ENCODE measurements at places on chromosomes 7 and 10. TPM values are rescaled to one million over a fixed set of nuclear protein-coding genes. Genes with fewer than 3 reads are reported as not detected.

LEP gene
- total RNA-seq, result not detected

TYW1B gene
- total RNA-seq, result 4.4 TPM

ABI1 gene
- total RNA-seq, result 55.4 TPM

GRCh38 chr7:18760631-18761445 lies 265.3 kb downstream of the HDAC9 start:
- no peak for DNase-seq

DNA sequence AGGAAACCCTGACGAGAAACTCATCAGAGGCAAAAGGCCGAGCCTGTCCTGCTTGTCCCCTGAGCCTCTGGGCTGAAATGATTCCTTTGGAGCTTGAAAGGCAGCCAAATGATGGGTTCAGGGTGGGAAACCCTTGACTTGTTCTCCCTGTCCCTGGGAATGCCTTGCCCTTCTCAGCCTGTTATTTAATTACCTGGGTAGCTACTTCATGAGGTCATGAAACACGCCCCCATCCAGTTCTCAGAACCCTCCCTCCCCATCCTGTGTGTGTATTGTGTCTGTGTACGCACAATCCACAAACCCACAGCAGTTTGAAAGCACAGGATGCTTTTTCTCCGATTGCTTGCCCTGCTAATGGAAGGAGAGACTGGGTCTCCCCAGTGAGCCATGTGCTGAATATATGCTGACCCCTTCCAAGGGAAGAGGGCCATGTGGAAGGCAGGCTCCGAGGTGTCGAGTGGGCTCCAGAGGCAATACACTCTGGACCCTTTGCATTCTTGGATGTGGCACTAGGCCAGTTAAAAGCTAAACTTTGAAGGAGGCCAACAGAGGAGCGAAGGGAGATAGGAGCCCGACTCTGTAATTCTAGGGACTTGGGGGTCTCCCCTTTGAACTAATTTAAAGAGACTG lies 10.6 kb downstream of the DUSP5 start:
- DNase-seq, result no peak

- no peak for DNase-seq
Measured at GRCh38 chr7:151920488-151920887, 35.8 kb upstream of the GALNTL5 start.

DNA sequence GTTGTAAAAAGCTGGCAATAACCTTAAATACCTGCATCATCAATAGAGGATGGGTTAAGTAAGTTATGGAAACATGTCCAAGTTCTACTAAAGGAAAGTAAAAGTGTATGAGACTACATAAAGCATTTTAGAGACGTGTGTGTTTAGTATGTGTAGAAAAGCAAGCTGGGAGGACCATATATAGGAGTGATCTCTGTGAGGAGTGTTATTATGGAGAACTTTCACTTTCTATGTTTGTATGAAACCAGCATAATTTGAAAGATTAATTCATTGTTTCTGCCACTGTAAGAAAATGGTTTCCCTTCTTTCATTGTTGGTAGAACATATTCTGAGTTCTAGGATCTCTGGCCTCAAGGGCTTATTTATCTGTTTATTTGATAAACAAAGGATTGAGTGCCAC lies 19.2 kb upstream of the PDLIM1 start:
- no peak for DNase-seq

DNA sequence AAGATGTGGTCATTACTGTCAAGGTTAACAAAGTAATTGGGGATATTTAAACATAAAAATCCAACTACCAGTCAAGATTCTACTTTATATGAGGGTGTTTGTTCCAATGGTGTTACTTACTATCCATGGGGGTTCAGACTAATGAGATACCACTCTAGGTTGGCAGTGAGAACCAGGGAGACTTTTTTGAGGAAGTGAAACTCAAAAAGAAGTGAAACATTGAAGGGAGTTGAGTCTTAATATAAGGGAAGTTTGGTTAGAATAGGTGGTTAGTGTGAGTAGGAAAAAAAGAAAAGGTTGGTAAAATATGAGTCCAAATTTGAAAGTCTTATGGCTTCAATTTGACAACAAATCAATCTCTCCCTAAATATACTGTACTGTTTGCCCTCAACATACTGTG lies 123.6 kb upstream of the ANK3 start:
- no peak for DNase-seq

IL6 gene
- 0.66 TPM for total RNA-seq

DNA sequence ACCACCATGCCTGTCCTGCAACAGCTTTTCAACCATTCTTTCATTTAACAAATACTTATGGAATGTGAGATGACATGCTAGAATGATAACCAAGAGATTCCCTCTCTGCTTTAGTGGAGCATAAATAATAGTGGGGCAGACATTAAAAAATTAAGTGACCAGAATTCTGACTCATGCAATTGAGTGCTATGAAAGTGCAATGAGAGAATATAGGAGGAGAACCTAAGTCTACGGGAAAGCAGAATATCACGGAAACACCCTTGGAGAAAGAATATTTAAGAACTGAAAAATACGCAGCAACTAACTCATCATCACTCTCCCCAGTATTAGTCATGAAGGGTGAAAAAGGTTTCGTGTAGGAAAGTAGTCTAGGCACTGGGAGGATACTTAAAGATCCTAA lies 7.1 kb downstream of the KIF5B start:
- DNase-seq, result no peak

GRCh38 chr10:92381543-92381954 lies 90.6 kb downstream of the MARCHF5 start:
- no peak for DNase-seq

- peak; percentile 62 for DNase-seq
Measured at GRCh38 chr7:65809259-65809981, 63.5 kb upstream of the VKORC1L1 start.

MYOF gene
- total RNA-seq, result 5.5 TPM

DNA sequence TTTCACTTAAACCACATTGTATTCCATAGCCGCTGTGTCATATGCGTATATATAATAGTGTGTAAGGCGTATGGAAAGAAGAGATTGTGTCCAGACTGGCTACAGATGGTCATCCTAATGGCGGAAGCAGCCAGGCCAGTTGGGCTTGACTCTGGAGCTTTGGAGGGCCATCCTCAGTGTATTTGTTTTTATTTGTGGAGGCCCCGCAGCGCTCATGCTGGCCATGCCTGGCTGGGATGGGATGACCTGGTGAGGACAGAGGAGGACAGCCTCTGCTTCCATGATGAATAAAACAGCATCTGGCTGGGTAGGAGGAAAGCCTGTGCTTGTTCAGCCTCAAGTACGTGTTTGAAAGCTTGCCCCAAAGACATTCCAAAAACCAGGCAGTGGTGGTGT lies 220.3 kb downstream of the EBF3 start:
- DNase-seq, result peak; percentile 7

IDI2 gene
- total RNA-seq, result not detected

GLCCI1 gene
- 43.6 TPM for total RNA-seq

WIPF3 gene
- not detected for total RNA-seq

DNA sequence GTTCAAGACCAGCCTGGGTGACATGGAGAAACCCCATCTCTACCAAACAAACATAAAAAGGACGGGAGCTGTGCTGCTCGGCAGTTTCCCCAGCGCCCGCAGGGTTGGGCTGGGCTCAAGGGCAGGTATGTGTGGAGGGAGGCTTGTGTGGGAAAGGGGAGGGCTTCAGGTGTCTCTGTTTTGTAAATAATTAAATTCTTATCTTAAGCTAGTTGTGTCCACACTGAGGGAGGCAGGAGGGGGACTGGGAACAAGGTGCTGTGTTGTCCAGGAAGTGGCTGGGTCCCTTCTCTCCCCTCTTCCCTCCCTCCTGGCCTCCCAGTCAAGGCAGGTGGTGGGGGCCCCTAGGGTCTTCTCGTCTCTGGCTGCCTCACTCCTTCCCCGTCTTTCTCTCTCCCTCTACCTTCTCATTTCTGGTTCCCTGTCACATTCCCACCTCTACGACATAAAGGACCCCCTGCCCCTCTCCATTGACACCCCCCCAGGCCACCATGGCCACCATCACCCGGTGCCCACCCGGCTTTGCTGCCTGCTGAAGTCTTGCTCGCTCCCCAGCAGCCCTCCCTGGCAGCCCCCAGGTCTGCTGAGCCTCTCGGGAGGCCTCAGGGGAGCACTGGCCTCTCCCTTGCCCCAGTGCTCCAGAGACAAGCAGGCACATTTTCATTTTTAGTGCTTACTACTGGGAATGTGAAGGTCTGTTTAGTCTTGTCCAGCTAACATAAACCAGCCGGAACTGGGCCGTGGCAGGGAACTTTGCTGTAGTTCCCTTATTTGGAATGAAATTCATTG lies 19.3 kb downstream of the NEURL1 start:
- DNase-seq, result no peak

DNA sequence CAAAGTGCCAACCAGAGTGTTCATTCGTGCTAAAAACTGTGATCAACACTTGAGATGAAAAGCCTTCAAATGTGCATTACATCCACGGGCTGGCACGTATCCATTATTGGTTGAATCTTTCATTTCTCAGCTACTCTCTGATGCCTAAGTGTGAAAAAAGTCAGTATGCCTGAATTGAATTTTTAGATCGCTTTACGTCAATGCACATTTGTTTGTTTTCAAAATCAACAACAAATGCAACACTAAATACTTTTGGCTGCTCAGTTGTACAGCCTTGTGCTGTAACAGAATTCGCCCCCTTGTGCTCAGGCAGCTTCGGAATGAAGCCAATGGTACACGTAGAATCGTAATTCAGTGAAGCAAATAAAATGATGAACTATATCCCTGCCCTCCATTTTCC lies 446.5 kb upstream of the NRP1 start:
- DNase-seq, result no peak

ZC3HAV1L gene
- total RNA-seq, result 15.7 TPM

DNA sequence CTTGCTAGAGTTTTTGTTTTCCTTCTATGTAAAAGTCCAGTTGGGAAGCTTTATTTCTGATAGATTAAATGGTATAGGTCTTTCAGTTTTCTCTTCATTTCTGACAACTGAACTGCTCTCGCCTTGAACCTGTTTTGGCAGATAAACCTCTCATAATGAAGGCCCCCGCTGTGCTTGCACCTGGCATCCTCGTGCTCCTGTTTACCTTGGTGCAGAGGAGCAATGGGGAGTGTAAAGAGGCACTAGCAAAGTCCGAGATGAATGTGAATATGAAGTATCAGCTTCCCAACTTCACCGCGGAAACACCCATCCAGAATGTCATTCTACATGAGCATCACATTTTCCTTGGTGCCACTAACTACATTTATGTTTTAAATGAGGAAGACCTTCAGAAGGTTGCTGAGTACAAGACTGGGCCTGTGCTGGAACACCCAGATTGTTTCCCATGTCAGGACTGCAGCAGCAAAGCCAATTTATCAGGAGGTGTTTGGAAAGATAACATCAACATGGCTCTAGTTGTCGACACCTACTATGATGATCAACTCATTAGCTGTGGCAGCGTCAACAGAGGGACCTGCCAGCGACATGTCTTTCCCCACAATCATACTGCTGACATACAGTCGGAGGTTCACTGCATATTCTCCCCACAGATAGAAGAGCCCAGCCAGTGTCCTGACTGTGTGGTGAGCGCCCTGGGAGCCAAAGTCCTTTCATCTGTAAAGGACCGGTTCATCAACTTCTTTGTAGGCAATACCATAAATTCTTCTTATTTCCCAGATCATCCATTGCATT lies 27.1 kb downstream of the MET start:
- DNase-seq, result no peak

DNA sequence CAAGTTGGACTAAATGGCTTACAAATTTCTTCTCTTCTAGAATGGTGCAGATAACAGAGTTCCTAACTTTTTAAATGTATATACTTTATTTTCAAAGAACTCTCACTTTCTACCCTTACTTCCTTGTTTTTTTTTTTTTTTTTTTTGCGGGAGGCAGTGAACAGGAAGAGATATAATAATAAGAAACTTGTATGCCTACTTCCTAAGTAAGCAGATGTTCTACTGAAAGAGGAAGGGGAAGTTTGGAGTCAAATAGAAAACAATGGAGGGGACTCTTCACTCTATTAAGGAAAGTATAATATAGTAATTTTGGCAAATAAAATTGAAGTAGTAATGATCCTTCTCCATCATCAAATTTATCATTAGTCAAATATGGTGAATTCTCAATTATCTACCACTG lies 754.0 kb downstream of the KCNMA1 start:
- DNase-seq, result no peak

DNA sequence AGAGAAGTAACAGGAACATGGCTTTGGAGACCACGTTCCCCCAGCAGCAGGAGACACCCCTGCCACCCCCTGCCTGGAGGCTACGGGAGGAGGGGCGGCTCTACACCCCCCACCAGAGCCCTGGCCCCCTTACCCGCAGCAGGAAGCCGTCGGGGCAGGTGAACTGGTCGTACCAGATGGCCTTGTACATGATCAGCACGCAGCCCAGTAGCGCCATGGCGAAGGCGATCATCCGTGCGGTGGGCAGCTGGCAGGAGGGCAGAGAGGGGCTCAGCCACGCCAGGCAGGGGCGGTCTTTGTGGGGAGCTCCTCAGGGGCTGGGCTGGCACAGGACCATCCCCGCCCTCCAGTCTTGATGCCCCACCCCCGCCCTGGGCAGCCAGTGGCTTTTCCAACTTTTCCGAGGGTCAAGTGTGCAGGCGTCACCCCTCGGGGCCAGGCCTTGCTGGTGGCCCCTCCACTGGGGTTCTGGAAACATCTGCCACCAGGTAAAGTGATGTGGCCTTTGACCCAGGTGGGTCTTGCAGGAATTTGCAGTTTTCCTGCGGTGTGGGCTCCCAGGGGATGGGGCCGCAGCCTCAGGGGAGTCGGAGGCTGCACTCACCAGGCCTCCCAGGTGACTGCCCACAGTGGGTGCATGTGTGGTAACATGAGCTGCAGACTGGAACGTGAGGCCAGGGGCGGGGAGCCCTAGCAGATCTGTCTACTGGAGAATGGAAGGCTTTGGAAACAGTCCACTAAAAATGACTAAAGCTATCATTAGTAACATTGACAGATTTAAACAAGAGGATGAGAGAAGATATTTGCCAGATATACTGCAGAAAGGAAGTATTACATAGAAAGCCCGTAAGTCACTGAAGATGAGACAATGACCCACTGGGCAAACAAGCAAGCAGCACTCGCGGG lies 9.7 kb downstream of the CALY start:
- DNase-seq, result no peak

DNA sequence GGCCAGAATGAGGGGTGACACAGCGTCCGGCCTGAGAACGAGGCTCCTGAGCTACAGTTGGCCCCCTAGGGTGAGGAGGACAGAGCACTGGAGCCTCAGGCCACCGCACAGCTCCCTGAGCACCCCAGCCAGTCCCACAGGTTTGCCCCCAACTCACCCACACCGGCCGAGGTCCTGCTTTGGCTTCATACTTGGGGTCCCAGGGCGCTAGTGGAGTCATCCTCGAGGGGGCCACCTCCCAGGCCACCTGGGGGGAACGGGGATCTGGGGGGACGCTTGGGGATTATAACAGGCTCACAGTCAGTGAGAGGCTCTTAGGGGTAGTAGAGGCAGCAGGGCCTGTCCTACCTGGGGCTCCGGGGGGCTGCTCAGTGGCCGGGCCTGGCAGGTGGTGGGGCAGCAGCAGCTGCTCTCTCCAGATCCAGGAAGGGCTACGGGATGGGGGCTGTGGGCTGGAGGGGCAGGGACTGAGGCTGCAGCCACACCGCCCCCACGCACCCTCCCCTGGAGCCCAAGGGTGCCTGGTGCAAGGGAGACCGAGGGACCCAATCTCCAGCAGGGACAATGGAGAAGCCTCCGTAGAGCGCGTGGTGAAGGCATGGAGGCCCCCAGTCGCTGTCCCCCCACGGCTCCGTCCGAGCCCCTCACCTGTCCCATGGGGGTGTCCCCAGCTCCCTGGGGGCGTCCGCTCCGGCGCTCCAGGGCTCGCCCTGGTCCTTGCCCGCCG lies 588 bp downstream of the SAP25 start:
- DNase-seq, result no peak

SPDYE1 gene
- not detected for total RNA-seq

Measured in activated CD8-positive, alpha-beta memory T cell treated with anti-CD3 and anti-CD28 coated beads, Interleukin-2, amount 10 ng/mL, durations not matched to agents 7 days and 5 days (primary cell).